ENCODE measurements at places on chromosomes 12 and 14.
A peak's percentile ranks its signal among the peaks of the same experiment; 100 is the strongest.

GRCh38 chr14:100342195-100342594, 19.1 kb downstream of the SLC25A47 start:
- DNase-seq: no peak

- peak; percentile 25 for DNase-seq
Observed at GRCh38 chr12:11651785-11652184, 2.3 kb downstream of the ETV6 start.

DNA sequence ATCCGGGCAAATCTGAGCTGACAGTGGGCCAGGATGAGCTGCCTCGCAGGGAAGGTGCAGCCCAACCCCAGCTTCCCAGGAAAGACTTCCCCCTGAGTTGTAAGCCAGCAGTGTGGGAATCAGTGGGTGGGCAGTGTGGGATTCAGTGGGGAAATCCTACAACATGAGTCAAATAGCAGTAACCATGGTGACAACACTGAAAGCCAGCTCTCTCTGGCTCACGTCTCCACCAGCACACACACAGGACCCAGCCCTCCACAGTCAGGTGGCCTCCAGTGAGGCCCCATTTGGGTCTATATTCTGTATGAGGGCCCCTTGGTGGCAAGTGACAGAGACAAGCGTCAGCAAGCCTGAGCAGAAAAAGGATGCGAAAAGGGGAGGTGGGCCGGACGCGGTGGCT, 6.0 kb upstream of the LGALS3 start:
- DNase-seq: no peak

DNA sequence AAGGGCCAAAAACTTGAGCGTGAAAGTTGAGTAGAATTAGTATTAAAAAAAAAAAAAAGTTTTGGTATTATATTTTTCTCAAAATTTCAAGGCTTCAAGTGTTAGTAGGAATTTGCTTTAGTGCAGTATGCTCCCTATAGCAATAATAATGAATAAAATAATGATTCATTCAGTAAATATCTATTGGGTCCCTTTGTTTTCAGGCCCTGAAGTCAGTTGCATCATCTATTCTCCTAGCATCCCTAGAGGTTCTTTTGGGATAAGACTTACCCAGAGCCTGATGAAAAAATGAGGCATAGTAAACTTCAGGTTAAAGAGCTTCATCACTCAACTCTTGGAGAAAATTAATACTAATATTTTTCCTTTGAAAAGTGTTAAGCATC, 1.1 kb downstream of the KMT5A start:
- no peak for DNase-seq

GRCh38 chr12:85179680-85180270, 100.2 kb upstream of the ALX1 start:
- no peak for DNase-seq

GRCh38 chr12:108355069-108355468, 16.0 kb upstream of the CMKLR1 start:
- DNase-seq: no peak

GRCh38 chr12:75944905-75945432, 86.6 kb downstream of the PHLDA1 start:
- DNase-seq: no peak

- no peak for DNase-seq
Observed at GRCh38 chr12:8941691-8942478, 7.6 kb downstream of the M6PR start.
